ENCODE measurements at places on chromosomes 5 and 9. TPM values are rescaled to one million over a fixed set of nuclear protein-coding genes. Genes with fewer than 3 reads are reported as not detected.
A peak's percentile ranks its signal among the peaks of the same experiment; 100 is the strongest.

DNA sequence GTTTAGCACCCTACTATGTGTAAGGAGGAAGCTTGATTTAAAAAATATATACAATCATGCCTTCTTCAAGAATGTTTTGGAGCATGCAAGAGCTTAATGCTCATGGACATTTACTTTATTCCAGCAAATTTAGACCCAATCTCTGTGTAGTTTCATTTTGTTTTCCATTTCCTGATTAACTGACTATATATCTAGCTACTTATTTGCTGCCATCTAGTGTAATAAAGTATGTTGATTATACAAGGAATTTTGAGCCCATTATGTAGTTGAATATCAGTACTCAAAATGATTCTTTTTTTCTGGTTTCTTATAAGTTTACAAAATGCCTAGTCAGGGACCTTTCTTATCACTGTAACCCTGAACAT lies 100.0 kb upstream of the CCDC152 start:
- peak overlapping the region; percentile 12 for H3K4me3 ChIP-seq
- peaks cover 7% of the 10 kb centered on the region for H3K4me1 ChIP-seq
- no peak for DNase-seq
- H3K36me3 ChIP-seq = no peaks in the 10 kb centered on the region
- H3K27me3 ChIP-seq = no peaks in the 10 kb centered on the region
- no peak overlapping the region for H3K27ac ChIP-seq

Gene DRD1
- not detected for total RNA-seq

DNA sequence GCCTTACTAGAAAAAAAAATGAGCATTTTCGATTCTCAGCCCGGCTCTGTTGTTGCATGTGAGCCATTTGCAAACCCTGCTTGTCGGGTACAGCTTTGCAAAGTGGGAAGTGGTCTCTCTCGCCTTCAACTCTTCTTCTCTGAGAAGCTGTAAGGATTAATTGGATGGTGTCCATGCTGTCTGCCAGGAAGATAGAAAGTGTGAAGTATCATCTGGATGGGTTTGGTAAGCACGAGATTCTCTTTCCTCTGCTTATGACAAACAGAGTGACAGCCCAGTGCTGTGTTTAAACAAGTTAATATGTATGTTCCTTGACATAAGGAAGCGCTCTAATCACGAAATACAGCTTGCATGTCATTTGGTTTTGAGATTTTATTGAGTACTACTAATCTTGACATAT lies 109.1 kb upstream of the SPATA31D4 start:
- peak overlapping the region; percentile 78 for H3K27ac ChIP-seq
- no peak overlapping the region for H3K4me3 ChIP-seq
- no peaks in the 10 kb centered on the region for H3K36me3 ChIP-seq
- no peaks in the 10 kb centered on the region for H3K27me3 ChIP-seq
- peaks cover 36% of the 10 kb centered on the region for H3K4me1 ChIP-seq

- H3K4me3 ChIP-seq = no peak overlapping the region
- no peak for DNase-seq
- H3K36me3 ChIP-seq = peaks cover 34% of the 10 kb centered on the region
- H3K27ac ChIP-seq = no peak overlapping the region
These were observed 124.0 kb upstream of the LMX1B start for GRCh38 chr9:126489581-126490213.

Gene CDX1
- total RNA-seq = not detected

- H3K4me1 ChIP-seq = peaks cover 32% of the 10 kb centered on the region
- H3K4me3 ChIP-seq = peak overlapping the region; percentile 87
- no peaks in the 10 kb centered on the region for H3K36me3 ChIP-seq
- no peaks in the 10 kb centered on the region for H3K27me3 ChIP-seq
- H3K27ac ChIP-seq = peak overlapping the region; percentile 98
- DNase-seq = peak; percentile 46
These were observed 315 bp downstream of the UBQLN1 start for GRCh38 chr9:83707518-83707767.

Gene SAPCD2
- not detected for total RNA-seq

GRCh38 chr5:39880985-39881384 lies 456.2 kb upstream of the DAB2 start:
- no peaks in the 10 kb centered on the region for H3K36me3 ChIP-seq
- no peaks in the 10 kb centered on the region for H3K4me1 ChIP-seq
- H3K27me3 ChIP-seq = no peaks in the 10 kb centered on the region
- DNase-seq = no peak
- no peak overlapping the region for H3K27ac ChIP-seq
- no peak overlapping the region for H3K4me3 ChIP-seq

Gene VLDLR
- 9.0 TPM for total RNA-seq

DNA sequence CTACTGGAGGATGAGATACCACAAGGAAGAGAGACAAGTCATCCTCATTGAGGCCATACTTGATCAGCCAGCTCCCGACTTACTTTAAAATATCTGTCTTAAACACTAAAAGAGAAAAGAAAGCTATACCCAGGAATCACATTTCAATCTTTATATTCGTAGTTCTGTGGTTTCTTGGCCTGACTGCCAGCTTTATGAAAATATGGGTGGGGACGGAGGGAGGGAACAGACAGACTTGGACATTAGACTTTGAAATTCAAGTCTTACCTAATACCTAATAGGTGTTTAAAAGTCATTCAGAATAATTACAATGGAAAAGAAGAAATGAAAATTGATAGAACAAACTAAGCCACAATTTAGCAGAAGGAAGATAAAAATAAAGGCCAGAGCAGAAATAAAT lies 604.8 kb upstream of the RORB start:
- H3K27me3 ChIP-seq = no peaks in the 10 kb centered on the region
- no peaks in the 10 kb centered on the region for H3K36me3 ChIP-seq
- H3K27ac ChIP-seq = no peak overlapping the region
- no peak overlapping the region for H3K4me3 ChIP-seq
- H3K4me1 ChIP-seq = no peaks in the 10 kb centered on the region

DNA sequence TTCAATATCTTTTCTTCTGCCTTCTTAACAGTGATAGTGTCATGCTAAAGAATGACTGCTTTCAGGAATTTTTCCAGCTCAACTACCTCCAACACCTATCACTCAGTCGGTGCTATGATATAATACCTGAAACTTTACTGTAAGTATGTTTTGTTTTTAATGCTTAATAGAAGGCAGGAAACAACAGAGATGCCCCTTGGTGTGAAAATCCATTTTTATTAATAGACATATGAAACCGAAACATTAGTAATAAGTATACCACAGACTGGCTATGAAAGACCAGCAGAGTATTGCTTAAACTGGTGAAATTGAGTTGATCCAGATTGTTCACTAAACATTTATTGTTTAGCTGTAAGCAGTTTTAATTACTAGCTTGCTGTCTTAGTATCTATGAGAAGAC lies 25.2 kb downstream of the SKP2 start:
- H3K27me3 ChIP-seq = no peaks in the 10 kb centered on the region
- no peak overlapping the region for H3K4me3 ChIP-seq
- no peaks in the 10 kb centered on the region for H3K4me1 ChIP-seq
- no peak for DNase-seq
- no peaks in the 10 kb centered on the region for H3K36me3 ChIP-seq

DNA sequence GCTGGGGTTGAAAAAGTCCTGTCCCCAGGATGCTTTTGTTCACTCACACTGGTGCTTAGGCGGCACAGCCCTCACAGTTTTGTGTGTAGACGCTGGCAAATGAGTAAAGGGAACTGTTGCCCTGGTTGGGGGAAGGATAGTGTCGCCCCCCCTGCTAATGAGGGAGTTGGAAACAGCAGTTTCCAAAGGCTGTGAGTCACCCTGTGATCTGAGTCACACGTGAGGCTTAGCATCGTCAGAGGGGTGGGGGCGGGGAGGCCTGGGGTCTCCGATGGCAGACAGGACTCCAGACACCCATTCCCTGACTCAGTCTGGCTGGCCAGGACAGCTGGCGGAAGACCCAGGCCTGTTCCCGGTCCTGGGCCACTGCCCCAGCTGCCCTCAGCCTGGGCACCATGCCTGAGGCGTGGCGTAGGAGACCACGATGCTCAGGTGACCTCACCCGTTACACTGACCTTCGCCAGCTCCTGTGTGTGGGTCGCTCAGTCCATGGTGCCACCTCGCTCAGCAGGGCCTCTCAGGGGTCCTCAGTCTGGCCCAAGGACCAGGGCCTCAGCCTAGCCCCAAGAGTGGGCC lies 2.9 kb downstream of the DNAJB5 start:
- no peaks in the 10 kb centered on the region for H3K27me3 ChIP-seq
- H3K27ac ChIP-seq = peak overlapping the region; percentile 98
- H3K4me3 ChIP-seq = no peak overlapping the region
- H3K36me3 ChIP-seq = no peaks in the 10 kb centered on the region

- DNase-seq = no peak
- no peak overlapping the region for H3K27ac ChIP-seq
- no peaks in the 10 kb centered on the region for H3K4me1 ChIP-seq
- H3K4me3 ChIP-seq = no peak overlapping the region
- H3K27me3 ChIP-seq = no peaks in the 10 kb centered on the region
These were observed 76.0 kb downstream of the FCHO2 start for GRCh38 chr5:73031839-73032238.

- H3K4me3 ChIP-seq = no peak overlapping the region
- H3K36me3 ChIP-seq = no peaks in the 10 kb centered on the region
- no peaks in the 10 kb centered on the region for H3K4me1 ChIP-seq
- no peaks in the 10 kb centered on the region for H3K27me3 ChIP-seq
- DNase-seq = no peak
These were observed 42.3 kb upstream of the SEMA6A start for GRCh38 chr5:116616876-116617275.

GRCh38 chr9:123487944-123488548 lies 132.0 kb downstream of the CRB2 start:
- no peaks in the 10 kb centered on the region for H3K27me3 ChIP-seq
- no peak overlapping the region for H3K4me3 ChIP-seq
- no peak for DNase-seq

Gene UAP1L1
- 8.1 TPM for total RNA-seq

Gene BHMT
- 5.9 TPM for total RNA-seq

- no peaks in the 10 kb centered on the region for H3K4me1 ChIP-seq
- peaks cover 11% of the 10 kb centered on the region for H3K36me3 ChIP-seq
- no peak for DNase-seq
These were observed 92.5 kb downstream of the PPIC start for GRCh38 chr5:122944051-122944450.

DNA sequence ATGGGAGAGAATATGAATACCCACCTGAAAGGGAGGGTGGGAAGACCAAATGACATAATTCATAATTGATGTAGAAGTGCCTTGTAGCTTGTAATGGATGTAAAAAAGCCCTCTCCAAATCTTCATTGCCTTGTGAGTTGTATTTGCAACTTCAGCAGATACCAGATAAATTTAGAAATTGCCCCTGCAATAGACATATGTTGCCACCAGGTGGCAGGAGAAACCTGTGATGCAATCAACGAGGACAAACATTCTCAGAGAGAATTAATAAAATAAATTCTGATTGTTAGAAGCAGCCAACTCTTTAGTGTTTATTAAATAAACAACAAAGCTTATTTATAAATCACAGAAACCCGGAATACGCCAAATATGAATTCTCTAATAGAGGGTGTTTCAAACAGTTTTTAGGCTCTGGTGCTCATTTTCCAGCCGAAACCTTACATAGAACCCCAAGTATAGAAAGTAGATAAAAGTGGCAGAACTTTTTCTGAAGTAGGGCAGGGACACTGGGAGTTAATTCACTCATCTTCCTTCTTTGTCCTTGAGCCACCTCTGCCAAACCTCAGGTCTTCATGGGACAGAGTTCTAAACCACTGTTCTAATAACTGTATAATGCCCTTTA lies 147.8 kb downstream of the TMEM38B start:
- H3K27me3 ChIP-seq = no peaks in the 10 kb centered on the region
- H3K27ac ChIP-seq = no peak overlapping the region
- H3K4me1 ChIP-seq = no peaks in the 10 kb centered on the region
- no peaks in the 10 kb centered on the region for H3K36me3 ChIP-seq
- DNase-seq = no peak
- no peak overlapping the region for H3K4me3 ChIP-seq

DNA sequence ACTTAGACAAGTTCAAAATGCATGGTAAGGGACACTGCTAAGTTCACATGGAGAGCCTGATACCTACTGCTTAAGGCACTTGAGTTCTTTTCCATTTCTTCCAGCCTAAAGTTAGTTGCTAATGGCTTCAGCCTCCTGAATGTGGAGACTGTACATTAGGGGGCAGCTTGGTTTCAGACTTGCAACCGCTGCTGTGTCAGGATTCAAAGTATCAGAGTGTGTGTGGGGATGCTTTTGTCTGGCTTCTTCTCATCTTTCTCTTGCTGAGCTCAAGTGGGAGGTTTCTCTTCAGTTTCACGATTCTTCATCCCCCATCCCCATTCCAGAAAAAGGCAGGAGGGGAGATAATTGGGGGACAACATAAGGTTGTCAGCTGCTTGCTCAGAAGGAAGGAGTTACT lies 49.4 kb downstream of the ATP10B start:
- H3K27me3 ChIP-seq = no peaks in the 10 kb centered on the region
- H3K4me1 ChIP-seq = no peaks in the 10 kb centered on the region
- H3K4me3 ChIP-seq = no peak overlapping the region
- DNase-seq = no peak
